Aorta (tissue), 5 donors: ENCODE measurements at places on chromosomes 6 and 20. TPM values are rescaled to one million over a fixed set of nuclear protein-coding genes. Genes with fewer than 3 reads are reported as not detected.

DNA sequence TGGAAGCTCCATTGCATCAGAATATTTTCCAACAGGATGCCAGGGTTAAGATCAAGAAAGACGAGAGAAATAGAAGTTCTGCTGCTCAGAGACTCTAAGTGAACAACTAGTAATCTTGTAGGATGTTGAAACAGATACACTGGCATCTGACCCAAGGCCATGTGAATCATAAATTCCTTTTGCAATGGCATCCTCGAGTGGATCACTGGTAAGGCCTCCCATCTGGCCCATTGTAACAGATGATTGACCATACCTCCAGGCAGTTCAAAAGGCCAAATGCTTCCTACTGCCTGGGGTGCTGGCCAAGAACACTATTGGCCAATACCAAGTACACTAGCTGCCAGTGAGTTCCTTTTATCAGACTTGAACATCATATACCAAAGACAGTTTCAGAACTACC, 9.9 kb upstream of the SLC17A3 start:
- no peaks in the 10 kb centered on the region for H3K4me1 ChIP-seq
- H3K36me3 ChIP-seq, result no peaks in the 10 kb centered on the region
- H3K27ac ChIP-seq, result no peak overlapping the region
- no peak overlapping the region for H3K4me3 ChIP-seq
- no peaks in the 10 kb centered on the region for H3K27me3 ChIP-seq
- DNase-seq, result no peak

- no peaks in the 10 kb centered on the region for H3K36me3 ChIP-seq
- no peak overlapping the region for H3K4me3 ChIP-seq
- no peaks in the 10 kb centered on the region for H3K27me3 ChIP-seq
- no peak for DNase-seq
- no peaks in the 10 kb centered on the region for H3K4me1 ChIP-seq
Measured at GRCh38 chr6:129634411-129635230, 75.4 kb downstream of the ARHGAP18 start.

GRCh38 chr6:39430871-39431523, 108.5 kb upstream of the KCNK16 start:
- H3K4me1 ChIP-seq, result no peaks in the 10 kb centered on the region
- no peak overlapping the region for H3K4me3 ChIP-seq
- DNase-seq, result peak; percentile 88
- no peaks in the 10 kb centered on the region for H3K27me3 ChIP-seq
- no peaks in the 10 kb centered on the region for H3K36me3 ChIP-seq
- H3K27ac ChIP-seq, result no peak overlapping the region

GRCh38 chr20:50450881-50451752, 59.1 kb upstream of the PTPN1 start:
- H3K27me3 ChIP-seq, result no peaks in the 10 kb centered on the region
- H3K4me3 ChIP-seq, result no peak overlapping the region
- no peaks in the 10 kb centered on the region for H3K36me3 ChIP-seq

GRCh38 chr20:20938131-20938530, 168.0 kb downstream of the LINC00237 start:
- no peaks in the 10 kb centered on the region for H3K4me1 ChIP-seq
- H3K4me3 ChIP-seq, result no peak overlapping the region
- H3K27me3 ChIP-seq, result no peaks in the 10 kb centered on the region
- no peaks in the 10 kb centered on the region for H3K36me3 ChIP-seq

- H3K27ac ChIP-seq, result no peak overlapping the region
- H3K4me1 ChIP-seq, result no peaks in the 10 kb centered on the region
- no peaks in the 10 kb centered on the region for H3K27me3 ChIP-seq
- H3K4me3 ChIP-seq, result no peak overlapping the region
Measured at GRCh38 chr20:34300256-34300806, 2.8 kb downstream of the AHCY start.

DNA sequence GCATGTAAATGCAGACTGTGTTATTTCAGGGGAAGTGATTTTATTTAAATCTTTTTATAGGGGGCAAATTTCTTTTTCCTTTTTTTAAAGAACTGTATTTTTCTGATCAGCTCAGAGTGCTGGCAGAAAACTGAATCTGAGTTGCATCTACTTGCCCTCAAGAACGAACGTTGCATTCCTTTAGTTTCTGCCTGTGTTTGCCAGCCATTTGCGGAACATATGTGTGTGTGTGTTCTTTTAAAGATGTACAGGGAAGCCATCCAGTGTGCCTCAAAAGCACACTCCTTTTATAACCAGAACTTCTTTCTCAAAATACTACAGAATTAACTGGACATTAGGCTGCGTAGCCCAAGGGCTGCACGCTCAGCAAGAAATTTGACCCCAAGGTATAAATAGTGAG, 25.8 kb upstream of the INSM1 start:
- H3K36me3 ChIP-seq, result no peaks in the 10 kb centered on the region
- no peak overlapping the region for H3K4me3 ChIP-seq
- DNase-seq, result no peak
- no peaks in the 10 kb centered on the region for H3K4me1 ChIP-seq

- no peak overlapping the region for H3K27ac ChIP-seq
- no peaks in the 10 kb centered on the region for H3K4me1 ChIP-seq
- no peaks in the 10 kb centered on the region for H3K36me3 ChIP-seq
- no peaks in the 10 kb centered on the region for H3K27me3 ChIP-seq
Measured at GRCh38 chr20:57495978-57496377, 29.0 kb downstream of the CTCFL start.

DNA sequence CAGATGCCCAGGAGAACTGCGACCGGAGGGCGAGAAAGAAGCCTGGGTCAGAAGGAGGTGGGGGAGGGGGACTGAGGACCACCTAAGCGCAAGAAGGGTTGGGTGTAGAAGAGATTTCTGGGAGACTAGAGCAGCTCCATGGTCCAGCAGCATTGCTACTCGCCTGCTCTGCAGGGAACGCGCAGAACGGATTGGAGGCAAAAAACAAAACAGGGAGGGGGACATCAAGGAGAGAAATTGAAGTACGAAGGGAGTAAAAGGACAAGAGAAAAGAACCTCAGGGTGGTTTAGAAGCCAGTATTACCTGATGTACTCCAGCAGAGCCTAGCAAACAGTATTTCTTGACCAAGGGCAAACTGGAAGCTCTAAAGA, 537 bp upstream of the GABBR1 start:
- no peak for DNase-seq
- H3K36me3 ChIP-seq, result no peaks in the 10 kb centered on the region
- peak overlapping the region; percentile 8 for H3K4me3 ChIP-seq

DNA sequence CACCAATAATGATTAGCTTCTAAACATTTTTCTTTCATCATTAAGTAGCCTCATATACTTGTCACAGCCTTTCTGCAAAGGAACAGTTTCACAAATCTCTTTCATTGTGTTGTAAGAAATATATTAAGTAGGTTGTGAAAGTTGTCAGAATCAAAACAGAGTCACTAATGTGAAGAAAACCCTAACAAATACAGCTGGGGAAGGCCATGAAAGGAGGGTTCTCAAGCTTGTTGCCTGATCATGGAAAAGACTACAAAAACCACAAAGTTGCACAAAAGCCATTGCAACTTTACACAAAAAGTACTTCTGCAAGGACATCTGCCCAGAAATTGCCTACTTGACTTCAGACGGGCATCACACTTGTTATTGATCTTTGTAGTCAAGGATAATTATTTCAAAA, 216.1 kb downstream of the ALDH8A1 start:
- no peaks in the 10 kb centered on the region for H3K27me3 ChIP-seq
- H3K4me3 ChIP-seq, result no peak overlapping the region
- H3K27ac ChIP-seq, result no peak overlapping the region
- H3K4me1 ChIP-seq, result no peaks in the 10 kb centered on the region

DNA sequence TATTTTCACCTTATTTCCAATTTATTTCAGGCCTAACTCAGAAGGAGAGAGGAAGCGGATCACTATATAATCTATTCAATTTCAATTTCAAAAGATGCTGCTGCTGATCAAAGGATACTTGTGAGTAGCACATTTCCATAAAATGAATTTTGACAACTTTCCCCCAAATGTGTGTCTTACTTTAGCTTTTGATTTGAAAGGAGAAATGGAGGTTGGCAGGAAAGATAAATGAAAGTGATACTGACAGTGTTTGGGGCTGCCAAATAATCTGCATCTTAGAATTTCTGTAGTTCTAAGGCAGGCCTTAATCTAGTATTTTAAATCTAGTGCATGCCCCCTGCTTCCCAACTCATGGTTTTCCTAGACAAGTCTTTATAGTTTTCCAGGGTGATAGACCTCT, 535.4 kb downstream of the DOK5 start:
- H3K4me1 ChIP-seq, result no peaks in the 10 kb centered on the region
- H3K4me3 ChIP-seq, result no peak overlapping the region
- no peak for DNase-seq
- H3K36me3 ChIP-seq, result no peaks in the 10 kb centered on the region
- H3K27me3 ChIP-seq, result no peaks in the 10 kb centered on the region

GRCh38 chr20:62405108-62405980, 1.7 kb downstream of the CABLES2 start:
- no peaks in the 10 kb centered on the region for H3K27me3 ChIP-seq
- H3K27ac ChIP-seq, result no peak overlapping the region
- H3K4me3 ChIP-seq, result no peak overlapping the region
- DNase-seq, result peak; percentile 62
- no peaks in the 10 kb centered on the region for H3K36me3 ChIP-seq

GRCh38 chr20:22684072-22684762, 99.8 kb upstream of the FOXA2 start:
- H3K36me3 ChIP-seq, result no peaks in the 10 kb centered on the region
- H3K4me1 ChIP-seq, result no peaks in the 10 kb centered on the region
- no peak overlapping the region for H3K27ac ChIP-seq
- H3K4me3 ChIP-seq, result no peak overlapping the region
- DNase-seq, result peak; percentile 70

DNA sequence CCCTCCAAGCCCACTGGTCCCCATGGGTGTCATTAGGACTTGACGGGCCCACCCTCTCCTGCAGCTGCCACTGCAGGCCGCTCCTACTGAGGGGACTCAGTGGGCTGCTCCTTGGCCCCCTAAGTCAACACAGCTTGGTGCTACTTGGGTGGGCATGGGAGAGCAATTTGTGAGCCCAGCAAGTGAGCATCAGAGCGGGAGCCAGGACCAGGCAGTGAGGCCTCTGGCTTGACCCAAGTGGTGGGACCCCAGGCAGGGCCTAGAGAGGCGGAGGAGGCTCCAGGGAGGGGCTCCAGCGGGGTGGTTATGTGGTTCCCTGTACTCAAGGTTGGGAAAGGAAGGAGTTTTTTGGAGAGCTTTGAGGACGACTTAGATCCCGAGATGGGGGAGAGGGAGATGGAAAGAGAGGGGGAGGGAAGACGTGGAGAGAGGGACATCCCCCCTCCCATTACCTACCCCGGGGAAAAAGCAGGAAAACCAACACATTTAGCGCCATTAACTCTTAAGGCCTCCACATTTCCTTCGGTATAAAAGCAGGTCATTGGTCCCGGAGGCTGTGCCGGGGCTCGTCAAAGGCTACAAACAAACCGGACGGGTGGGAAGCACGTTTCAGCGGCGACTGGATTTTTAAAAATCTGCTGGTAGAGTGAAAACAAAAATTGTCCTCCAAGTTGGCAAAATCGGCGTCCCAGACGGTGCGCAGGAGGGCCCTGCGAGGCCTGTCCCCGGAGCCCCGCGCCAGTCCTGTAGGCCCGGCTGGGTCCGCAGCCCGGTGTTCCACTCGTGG, 8.8 kb downstream of the FOXC1 start:
- H3K4me3 ChIP-seq, result peak overlapping the region; percentile 61
- DNase-seq, result no peak
- peaks cover 5% of the 10 kb centered on the region for H3K36me3 ChIP-seq
- H3K4me1 ChIP-seq, result no peaks in the 10 kb centered on the region
- no peaks in the 10 kb centered on the region for H3K27me3 ChIP-seq

GRCh38 chr6:42025845-42026243, 24.5 kb upstream of the TAF8 start:
- DNase-seq, result no peak
- H3K27me3 ChIP-seq, result no peaks in the 10 kb centered on the region
- no peak overlapping the region for H3K4me3 ChIP-seq
- H3K27ac ChIP-seq, result no peak overlapping the region
- no peaks in the 10 kb centered on the region for H3K4me1 ChIP-seq

DNA sequence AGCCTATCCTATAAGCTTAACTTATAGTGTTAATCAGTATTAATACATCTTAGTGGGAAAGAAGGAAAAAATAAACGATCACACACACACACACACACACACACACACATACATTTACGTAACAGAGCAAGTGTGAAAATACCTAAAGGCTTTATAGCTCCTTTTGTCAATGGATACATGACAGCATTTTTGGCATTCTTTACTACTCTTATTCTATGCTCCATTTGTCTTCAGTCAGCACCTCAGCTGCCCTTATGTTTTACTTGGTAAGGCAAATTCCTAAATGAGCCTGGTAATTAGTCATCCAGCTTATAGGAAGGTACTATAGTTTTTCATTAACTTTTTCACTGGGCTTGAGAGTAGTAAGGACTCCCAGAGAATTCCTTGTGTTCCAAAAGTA, 25.1 kb upstream of the SLC17A3 start:
- H3K27me3 ChIP-seq, result no peaks in the 10 kb centered on the region
- no peak overlapping the region for H3K27ac ChIP-seq
- H3K36me3 ChIP-seq, result no peaks in the 10 kb centered on the region
- H3K4me3 ChIP-seq, result no peak overlapping the region

GRCh38 chr6:109002051-109002697, 92.5 kb downstream of the SESN1 start:
- no peak for DNase-seq
- H3K27me3 ChIP-seq, result no peaks in the 10 kb centered on the region
- no peak overlapping the region for H3K4me3 ChIP-seq
- H3K27ac ChIP-seq, result peak overlapping the region; percentile 18

- DNase-seq, result no peak
- no peak overlapping the region for H3K27ac ChIP-seq
- no peaks in the 10 kb centered on the region for H3K4me1 ChIP-seq
- H3K27me3 ChIP-seq, result no peaks in the 10 kb centered on the region
Measured at GRCh38 chr6:49637350-49637731, 702 bp upstream of the RHAG start.

GRCh38 chr6:15882345-15882744, 219.5 kb upstream of the DTNBP1 start:
- no peaks in the 10 kb centered on the region for H3K27me3 ChIP-seq
- H3K36me3 ChIP-seq, result no peaks in the 10 kb centered on the region
- H3K4me1 ChIP-seq, result no peaks in the 10 kb centered on the region

GRCh38 chr6:18412644-18413043, 25.5 kb downstream of the RNF144B start:
- no peaks in the 10 kb centered on the region for H3K36me3 ChIP-seq
- no peak overlapping the region for H3K27ac ChIP-seq
- no peak overlapping the region for H3K4me3 ChIP-seq
- H3K4me1 ChIP-seq, result peaks cover 9% of the 10 kb centered on the region
- DNase-seq, result no peak
- no peaks in the 10 kb centered on the region for H3K27me3 ChIP-seq

- no peak overlapping the region for H3K27ac ChIP-seq
- DNase-seq, result no peak
- no peak overlapping the region for H3K4me3 ChIP-seq
- H3K4me1 ChIP-seq, result no peaks in the 10 kb centered on the region
Measured at GRCh38 chr20:13468166-13468565, 170.6 kb downstream of the TASP1 start.

RPS10 gene
- total RNA-seq, result 876 TPM

WFDC11 gene
- not detected for total RNA-seq

IL17A gene
- not detected for total RNA-seq

GLP1R gene
- total RNA-seq, result not detected

BPIFA1 gene
- not detected for total RNA-seq

BMP6 gene
- 1.2 TPM for total RNA-seq

FAM209B gene
- 0.90 TPM for total RNA-seq

PSMA7 gene
- total RNA-seq, result 136 TPM
